Putamen (tissue), 1 donor: ENCODE measurements at places on chromosomes 6 and 20.

DNA sequence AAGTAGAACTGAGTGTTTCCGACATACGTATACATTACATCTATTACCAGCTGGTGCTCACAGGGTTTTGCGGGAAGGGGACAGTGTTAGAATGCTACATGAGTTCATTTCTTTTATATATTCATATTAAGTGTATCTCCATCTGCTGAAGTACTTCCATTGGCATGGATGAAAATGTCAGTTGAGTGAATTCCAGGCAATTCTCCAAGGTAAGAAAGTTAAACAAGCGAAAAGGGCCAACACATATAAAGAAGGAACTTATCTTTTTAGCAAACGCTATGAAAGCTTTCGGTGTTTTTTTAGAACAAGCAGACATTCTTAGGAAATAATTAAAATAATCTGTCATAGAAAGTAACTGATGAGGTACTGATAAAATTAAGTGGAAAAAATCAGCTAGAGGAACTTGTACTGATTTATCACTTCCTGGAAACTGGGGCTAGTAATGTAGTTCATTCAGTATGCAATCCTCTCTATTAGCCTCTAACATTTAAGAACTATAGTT is 34.6 kb downstream of the RNF146 start:
- no peak for DNase-seq

GRCh38 chr6:151958332-151958731 is 150.8 kb downstream of the ESR1 start:
- DNase-seq: no peak

DNA sequence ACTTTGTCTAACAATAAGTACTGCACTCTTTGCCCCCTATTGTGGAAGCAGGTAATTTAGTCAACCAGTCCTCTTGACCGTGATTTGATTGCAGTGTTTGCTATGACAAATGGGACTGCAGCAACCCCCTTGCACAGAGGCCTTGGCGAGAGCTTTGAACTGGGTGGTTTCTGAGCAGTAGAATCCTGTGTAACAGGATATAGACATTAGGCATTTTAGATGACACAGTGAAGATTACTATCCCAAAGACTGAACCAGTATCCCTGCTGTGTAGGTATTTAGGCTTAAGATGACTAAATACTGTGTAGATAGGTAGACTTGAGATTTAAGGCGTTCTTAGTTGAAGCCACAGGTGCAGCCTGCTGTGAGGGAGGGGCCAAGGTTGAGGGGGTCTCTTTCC is 9.9 kb downstream of the DNMT3B start:
- DNase-seq: no peak

DNA sequence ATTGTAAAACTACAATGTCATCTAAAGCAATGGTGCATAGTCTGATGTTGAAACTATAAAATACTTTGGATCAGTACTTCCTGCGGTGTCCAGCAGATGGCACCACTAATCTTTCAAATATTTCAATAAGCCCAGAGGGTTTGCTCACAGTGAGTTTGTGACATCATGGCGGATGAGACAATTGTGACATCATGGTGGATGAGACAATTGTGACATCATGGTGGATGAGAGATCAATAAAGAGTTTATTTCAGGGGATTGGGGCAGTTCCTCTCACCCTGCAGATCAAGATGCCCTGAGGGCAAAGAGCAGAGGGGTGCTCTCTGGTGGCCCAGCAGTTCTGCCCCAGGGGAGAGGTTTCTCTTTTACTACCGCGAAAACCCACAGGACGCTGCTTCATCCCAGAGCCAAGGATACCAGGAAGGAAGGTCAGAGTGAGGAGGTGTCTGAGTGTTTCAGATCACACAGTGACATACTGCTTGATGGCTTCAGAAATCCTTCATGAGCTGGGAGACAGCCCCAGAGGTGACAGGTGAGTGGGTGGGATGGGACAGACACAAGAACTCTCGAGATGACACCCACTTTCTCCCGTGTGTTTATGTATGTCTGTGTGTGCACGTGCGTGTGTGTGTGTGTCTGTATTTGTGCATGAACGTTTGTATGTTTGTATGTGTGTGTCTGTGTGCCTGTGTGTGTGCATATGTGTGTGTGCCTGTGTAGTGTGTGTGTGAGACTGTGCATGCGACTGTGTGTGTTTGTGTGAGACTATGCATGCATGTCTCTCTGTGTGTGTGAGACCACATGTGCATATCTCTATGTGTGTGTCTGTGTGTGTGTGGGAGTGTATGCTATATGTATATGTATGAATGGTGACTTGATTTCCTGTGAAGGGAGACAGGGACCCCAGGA is 7.3 kb upstream of the ULBP2 start:
- DNase-seq: peak; percentile 44

GRCh38 chr20:18092890-18093289 is 35.2 kb upstream of the OVOL2 start:
- DNase-seq: no peak

- DNase-seq: no peak
Observed at GRCh38 chr20:35001596-35002362, 46.1 kb downstream of the MYH7B start.

- DNase-seq: no peak
Observed at GRCh38 chr6:113011389-113011788, 664.3 kb downstream of the RFPL4B start.

DNA sequence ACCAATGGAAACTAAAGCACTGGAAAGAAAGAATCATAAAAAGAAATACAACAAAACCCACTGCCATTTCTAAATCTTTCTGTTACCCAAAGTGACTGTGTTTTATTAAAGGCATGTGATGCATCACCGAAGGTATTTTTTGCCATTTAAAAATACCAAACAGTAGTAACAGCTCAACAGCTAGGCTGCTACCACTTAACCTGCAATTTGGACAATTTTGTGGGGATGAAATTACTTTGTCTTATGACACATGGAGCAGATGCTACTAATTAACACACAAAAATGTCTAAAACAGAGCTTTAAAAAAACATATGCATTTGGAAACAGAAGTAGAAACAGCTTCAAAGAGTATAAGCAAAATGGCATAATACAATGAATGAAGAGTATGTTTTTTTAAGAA is 97.4 kb downstream of the ATXN1 start:
- no peak for DNase-seq

DNA sequence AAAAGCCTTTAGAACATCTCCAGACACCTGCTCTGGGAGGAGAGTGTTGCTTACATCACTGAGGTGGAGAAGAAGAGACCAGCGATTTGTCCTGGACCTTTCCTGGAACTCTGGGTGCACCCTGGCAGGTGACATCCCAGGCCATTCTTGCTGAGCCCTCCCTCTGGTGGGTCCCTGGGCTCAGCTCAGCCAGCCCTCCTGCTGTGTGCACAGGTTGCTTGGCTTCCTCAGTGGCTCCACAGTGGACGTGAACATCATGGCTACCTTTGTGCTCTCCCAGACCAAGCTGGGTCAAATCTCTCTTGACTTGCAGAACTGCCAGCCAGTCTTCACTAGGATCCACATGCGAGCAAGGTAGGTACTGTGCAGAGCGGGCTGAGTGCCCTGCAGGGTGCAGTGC is 19.9 kb upstream of the BPIFA2 start:
- DNase-seq: no peak

GRCh38 chr6:30883685-30884520 is at the start of gene DDR1:
DDR1 (plus strand) TSS chr6:30884519; CDS start chr6:30888730, 4,211 bp downstream.
- DNase-seq: peak; percentile 88

DNA sequence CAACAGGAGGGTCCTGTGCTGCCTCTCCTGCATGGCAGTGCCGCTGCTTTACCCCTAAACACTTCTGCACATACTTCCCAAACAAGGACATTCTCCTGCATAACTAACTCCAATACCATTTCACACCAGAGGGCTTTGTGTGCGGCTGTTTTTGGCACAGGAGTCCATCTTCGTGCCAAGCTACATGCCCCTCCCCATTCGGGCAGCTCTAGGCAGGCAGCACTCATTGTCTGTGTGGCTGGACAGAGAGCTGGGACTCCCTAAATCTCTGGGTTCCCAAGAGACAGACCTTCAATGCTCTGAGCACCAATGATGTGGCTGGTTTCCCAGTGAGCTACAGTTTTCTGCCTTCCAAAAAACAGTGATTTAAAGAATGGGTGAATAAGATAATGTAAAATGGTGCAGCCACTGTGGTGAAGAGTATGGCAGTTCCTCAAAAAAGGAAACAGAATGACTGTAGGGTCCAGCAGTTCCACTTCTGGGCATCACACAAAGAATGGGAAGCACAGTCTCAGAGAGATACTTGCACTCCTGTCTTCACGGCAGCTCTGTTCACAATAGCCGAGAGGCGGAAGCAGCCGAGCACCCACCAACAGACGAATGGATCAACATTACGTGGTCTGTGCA is 80.3 kb upstream of the DUSP22 start:
- DNase-seq: no peak

DNA sequence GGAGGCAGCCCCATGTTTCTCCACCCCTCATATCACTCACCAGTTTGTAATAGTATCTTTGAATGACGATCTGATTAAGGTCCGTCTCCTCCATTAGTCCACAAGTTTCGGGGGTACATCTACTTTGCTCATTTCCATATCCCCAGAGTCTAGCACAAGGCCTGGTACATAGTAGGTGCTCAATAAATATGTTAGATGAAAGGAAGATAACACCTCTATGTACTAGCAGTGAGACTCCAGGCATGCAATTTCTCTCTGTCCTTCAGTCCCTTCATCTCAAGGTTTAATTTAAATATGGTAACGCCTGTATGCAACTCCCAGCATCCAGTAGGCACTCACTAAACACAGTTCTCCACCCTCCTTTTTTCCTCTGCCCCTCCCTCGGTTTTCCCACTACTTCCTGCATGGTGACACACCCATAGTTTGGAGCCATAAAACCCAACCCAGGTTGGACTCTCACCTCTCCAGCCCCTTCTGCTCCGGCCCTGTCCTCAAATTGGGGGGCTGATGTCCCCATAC is 461 bp upstream of the HNF4A start:
- no peak for DNase-seq

DNA sequence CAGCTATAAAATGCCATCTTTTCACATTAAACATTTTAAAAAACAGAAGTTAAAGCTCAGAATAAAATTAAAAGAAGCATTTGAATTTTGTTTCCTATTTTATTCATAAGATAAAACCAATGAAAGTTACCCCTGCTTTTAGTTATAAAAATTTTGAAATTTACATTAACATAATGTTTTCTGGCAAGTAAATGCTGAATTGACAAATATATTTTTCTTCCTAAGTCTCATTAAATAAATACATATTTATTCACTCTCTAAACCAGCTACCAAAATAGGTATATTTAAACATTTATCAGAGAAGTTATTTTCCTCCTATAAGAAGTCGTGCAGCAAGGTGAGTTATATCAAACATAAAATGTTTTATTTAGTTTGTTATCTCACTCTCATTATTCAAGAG is 213.6 kb downstream of the TRDN start:
- no peak for DNase-seq

DNA sequence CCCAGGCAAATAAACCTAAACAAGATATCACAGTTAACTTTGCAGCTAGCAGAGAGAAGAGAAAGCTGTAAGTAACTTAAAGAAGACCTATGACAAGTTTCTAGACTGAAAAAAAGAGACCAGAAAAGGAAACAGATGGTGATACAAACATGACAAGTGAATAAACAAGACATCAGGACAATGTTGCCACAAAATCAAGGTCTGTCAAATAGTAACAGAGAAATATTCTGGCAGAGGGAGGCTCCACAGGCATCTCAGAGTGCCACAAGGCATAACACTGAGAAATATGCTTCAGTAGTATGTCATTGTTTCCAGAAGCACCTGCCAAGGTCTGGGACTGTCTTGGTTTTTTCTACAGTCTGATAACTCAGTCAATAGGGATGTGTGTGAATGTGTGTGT is 332.2 kb downstream of the KHDRBS2 start:
- DNase-seq: no peak

GRCh38 chr6:110558575-110558974 is 82.2 kb upstream of the SLC22A16 start:
- peak; percentile 66 for DNase-seq

DNA sequence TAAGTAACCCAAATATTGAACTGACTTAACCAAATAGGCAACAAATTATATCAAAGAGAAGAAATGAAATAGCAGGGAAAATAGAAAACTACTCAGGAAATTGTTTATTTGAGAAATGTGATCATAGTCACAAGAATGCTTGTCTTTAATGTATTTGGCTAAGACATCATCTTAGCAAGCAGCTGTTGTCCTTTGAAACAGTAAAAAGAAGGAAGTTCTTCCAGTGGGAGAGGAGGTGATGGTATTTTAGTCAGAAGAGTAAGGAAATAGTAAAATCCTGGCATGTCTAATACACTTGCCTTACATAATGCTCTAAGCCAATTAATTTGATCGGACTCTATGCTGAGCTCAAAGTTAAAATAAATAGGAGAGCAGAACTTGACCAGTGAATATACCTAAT is 126.5 kb downstream of the EPM2A start:
- DNase-seq: no peak

DNA sequence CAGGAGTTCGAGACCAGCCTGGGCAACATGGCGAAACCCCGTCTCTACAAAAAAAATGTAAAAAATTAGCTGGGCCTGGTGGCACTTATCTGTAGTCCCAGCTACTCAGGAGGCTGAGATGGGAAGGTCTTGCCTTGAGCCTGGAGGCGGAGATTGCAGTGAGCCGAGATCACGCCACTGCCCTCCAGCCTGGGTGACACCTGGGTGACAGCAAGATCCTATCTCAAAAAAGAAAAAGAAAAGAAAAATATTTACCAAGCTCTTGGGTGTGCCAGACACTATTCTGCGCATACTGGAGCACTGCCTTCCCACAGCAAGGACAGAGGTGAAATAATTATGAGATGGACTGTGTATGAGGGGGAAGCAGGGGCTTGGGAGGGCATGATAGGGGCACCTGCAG is 19.6 kb downstream of the POFUT1 start:
- no peak for DNase-seq

GRCh38 chr6:87364602-87365252 is 20.1 kb downstream of the C6orf163 start:
- DNase-seq: no peak

GRCh38 chr6:130043344-130043743 is 25.0 kb downstream of the L3MBTL3 start:
- DNase-seq: no peak

GRCh38 chr6:17361013-17361412 is 32.4 kb upstream of the CAP2 start:
- no peak for DNase-seq

- no peak for DNase-seq
Observed at GRCh38 chr6:107523054-107523791, 33.3 kb downstream of the SOBP start.

- no peak for DNase-seq
Observed at GRCh38 chr6:80480421-80481157, 374.1 kb downstream of the BCKDHB start.

DNA sequence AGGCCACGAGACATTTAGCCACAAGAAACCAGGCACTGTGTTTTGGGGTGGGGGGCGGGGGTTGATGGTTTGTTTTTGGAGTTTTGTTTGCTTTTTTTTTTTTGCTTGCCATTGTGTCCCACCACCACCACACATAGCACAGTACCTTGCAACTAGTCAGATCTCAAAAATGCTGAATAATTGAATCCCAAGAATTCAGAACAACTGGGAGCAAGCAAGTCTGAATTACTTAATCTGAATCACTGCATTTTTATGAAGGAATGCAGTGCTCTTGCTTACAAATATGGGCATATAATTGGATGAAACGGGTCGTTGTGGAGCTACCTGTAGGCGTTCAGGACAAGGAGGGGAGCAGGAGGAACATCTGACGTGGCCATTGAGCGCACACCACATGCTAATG is 151.5 kb upstream of the CDYL start:
- no peak for DNase-seq
